ENCODE measurements at places on chromosomes 11 and 22. TPM values are rescaled to one million over a fixed set of nuclear protein-coding genes. Genes with fewer than 3 reads are reported as not detected.

- H3K36me3 ChIP-seq: no peaks in the 10 kb centered on the region
- no peak overlapping the region for H3K4me3 ChIP-seq
- H3K27ac ChIP-seq: no peak overlapping the region
- no peaks in the 10 kb centered on the region for H3K27me3 ChIP-seq
These were observed 42.2 kb upstream of the FAM181B start for GRCh38 chr11:82775736-82776346.

GRCh38 chr11:64395545-64396078, 36.6 kb downstream of the RPS6KA4 start:
- no peaks in the 10 kb centered on the region for H3K36me3 ChIP-seq
- H3K4me1 ChIP-seq: peaks cover 10% of the 10 kb centered on the region
- no peak overlapping the region for H3K27ac ChIP-seq
- peaks cover 83% of the 10 kb centered on the region for H3K27me3 ChIP-seq
- no peak overlapping the region for H3K4me3 ChIP-seq

- no peaks in the 10 kb centered on the region for H3K27me3 ChIP-seq
- no peak overlapping the region for H3K27ac ChIP-seq
These were observed 42.9 kb downstream of the MRTFA start for GRCh38 chr22:40593460-40594273.

DNA sequence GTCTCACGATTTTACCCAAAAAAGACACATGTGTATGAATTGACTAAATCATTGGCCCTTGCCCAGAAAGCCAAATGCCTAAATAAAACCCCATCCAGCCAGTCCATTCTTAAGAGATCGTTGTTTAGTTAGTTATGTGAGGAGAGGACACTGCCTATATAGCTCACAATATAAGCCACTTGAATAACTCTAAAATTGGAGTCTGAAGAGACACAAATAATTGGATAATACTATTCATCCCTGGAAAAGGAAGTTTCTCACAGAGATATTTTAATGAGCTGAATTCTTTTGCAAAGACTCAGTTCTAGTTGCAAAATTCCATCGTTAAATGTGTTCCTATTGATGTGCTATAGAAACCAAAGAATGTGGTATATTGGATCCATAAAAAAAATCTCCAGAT, 176.7 kb downstream of the SOX6 start:
- H3K4me1 ChIP-seq: peaks cover 28% of the 10 kb centered on the region
- DNase-seq: no peak
- no peaks in the 10 kb centered on the region for H3K27me3 ChIP-seq

GRCh38 chr11:17186932-17187692, 20.7 kb downstream of the PIK3C2A start:
- no peak for DNase-seq
- no peak overlapping the region for H3K4me3 ChIP-seq
- H3K27me3 ChIP-seq: no peaks in the 10 kb centered on the region
- no peak overlapping the region for H3K27ac ChIP-seq

- H3K27me3 ChIP-seq: no peaks in the 10 kb centered on the region
- H3K27ac ChIP-seq: no peak overlapping the region
- no peaks in the 10 kb centered on the region for H3K4me1 ChIP-seq
- no peak for DNase-seq
- H3K36me3 ChIP-seq: no peaks in the 10 kb centered on the region
These were observed 150.6 kb downstream of the OPCML start for GRCh38 chr11:133381761-133382130.

DNA sequence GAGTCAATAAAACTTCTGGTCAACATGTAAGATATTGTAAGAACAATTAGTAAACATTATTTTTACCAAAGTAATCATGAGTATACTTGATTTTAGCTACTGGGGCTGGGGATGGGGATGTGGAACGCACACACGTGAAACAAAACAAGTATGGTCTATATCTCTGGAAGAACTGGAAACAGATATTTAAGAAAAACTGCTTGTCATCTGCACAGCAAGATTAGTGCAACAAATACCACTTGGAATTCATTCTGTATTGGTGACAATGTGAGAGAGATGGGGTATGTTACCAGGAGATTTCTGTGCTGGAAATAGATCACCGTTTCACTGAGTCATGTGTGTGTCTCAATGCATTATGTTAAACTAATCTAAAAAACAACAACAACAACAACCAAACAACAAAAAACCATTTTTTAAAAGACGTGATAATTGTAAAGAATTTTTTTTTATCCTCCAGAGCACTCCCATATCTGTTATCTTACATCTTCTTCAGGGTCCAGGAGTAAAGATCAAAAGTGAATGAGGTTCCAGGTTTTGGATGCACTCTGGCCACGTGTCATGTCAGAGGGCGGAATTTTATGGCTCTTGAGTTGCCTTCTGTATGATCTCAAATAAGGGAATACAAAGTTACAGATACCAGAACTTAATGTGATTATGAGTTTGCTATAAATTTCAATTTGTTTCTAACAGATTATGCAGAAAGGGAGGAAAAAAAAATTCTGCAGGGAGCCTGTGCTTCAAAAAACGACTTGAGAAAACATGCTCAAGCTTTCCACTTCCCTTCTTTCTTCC, 153.0 kb downstream of the BBOX1 start:
- no peaks in the 10 kb centered on the region for H3K27me3 ChIP-seq
- H3K4me1 ChIP-seq: no peaks in the 10 kb centered on the region
- H3K4me3 ChIP-seq: no peak overlapping the region
- H3K36me3 ChIP-seq: no peaks in the 10 kb centered on the region
- no peak for DNase-seq
- no peak overlapping the region for H3K27ac ChIP-seq

GRCh38 chr11:116335891-116336290, 436.9 kb downstream of the BUD13 start:
- H3K4me1 ChIP-seq: no peaks in the 10 kb centered on the region
- DNase-seq: no peak
- no peak overlapping the region for H3K27ac ChIP-seq
- H3K4me3 ChIP-seq: no peak overlapping the region

- no peaks in the 10 kb centered on the region for H3K4me1 ChIP-seq
- no peak overlapping the region for H3K27ac ChIP-seq
- no peaks in the 10 kb centered on the region for H3K27me3 ChIP-seq
- H3K4me3 ChIP-seq: no peak overlapping the region
- no peak for DNase-seq
These were observed 53.6 kb downstream of the SLC35F2 start for GRCh38 chr11:107804971-107805370.

- no peak overlapping the region for H3K4me3 ChIP-seq
- DNase-seq: peak; percentile 47
- peaks cover 20% of the 10 kb centered on the region for H3K4me1 ChIP-seq
These were observed 62.6 kb upstream of the RASD2 start for GRCh38 chr22:35477911-35478582.

DNA sequence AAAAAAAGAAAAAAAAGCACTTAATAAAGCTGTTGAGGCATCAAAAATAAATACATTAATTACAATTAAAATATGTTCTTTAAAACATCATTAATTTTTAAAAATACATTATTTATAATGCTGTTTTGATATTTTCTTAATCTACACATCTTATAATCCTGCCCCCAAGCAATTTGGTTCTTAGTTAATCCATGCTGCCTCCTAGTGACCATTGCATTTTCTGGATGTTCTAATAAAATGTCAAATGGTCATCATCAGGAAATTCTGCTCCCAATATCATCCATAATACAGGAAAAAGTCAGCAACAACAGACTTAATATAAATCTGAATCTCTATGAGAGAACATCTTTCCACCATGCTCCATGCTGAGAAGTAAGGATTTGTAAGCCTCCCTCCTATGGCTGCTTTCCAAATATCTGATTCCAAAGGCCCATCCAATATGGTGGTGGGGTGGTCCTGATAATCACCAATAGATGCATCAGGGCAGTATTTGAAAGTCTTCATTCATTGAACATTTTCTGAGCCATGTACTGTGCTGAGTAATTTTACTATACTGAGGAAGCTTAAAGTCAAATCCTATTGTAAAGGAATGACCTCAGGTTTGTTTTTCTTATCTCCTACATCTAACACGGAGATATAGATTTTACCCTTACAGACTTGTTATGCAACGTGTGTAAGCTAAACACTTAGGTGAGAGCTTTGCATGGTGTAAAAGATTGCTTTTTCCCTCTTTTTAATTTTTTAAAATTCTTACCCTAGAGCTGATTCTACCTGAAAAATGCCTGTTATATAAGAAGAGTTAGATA, 124.7 kb upstream of the BMAL1 start:
- no peaks in the 10 kb centered on the region for H3K27me3 ChIP-seq
- no peak overlapping the region for H3K4me3 ChIP-seq
- DNase-seq: no peak
- peaks cover 62% of the 10 kb centered on the region for H3K4me1 ChIP-seq

DNA sequence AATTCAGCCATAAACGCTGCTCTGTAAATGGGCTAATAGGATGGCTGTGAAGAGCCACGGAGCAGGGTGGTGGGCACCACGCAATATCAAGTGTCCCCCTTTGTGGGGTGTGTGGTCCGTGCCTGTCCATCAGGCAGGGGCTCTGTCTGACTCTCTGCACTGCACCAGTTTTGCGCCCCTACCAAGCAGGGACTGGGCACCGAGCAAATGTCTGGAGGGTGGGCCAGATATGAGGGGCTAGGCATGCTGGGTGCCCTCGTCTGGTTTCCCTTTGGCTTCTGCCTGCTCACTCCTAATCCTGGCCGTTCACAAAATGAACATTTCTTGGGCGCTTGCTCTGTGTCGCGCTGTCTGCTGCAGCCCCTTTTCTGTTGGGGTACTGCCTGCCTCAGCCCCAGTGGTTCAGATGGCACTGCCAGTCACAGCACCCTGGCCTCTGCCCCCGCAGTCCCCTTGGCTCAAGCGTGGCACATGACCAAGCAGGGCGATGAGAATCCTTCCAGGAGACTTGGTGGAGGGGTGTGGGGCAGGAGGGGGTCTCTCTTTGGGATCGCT, 37.1 kb upstream of the CELSR1 start:
- H3K4me3 ChIP-seq: peak overlapping the region; percentile 42
- H3K4me1 ChIP-seq: peaks cover 36% of the 10 kb centered on the region
- peaks cover 42% of the 10 kb centered on the region for H3K36me3 ChIP-seq

- DNase-seq: no peak
- no peak overlapping the region for H3K27ac ChIP-seq
- H3K27me3 ChIP-seq: peaks cover 32% of the 10 kb centered on the region
- H3K36me3 ChIP-seq: peaks cover 5% of the 10 kb centered on the region
These were observed 2.5 kb downstream of the IL17REL start for GRCh38 chr22:50009765-50010675.

GRCh38 chr11:133832991-133833897, 12.1 kb downstream of the SPATA19 start:
- peaks cover 9% of the 10 kb centered on the region for H3K36me3 ChIP-seq
- no peak for DNase-seq
- H3K27ac ChIP-seq: peak overlapping the region; percentile 25
- H3K4me1 ChIP-seq: no peaks in the 10 kb centered on the region
- H3K27me3 ChIP-seq: peaks cover 3% of the 10 kb centered on the region

DNA sequence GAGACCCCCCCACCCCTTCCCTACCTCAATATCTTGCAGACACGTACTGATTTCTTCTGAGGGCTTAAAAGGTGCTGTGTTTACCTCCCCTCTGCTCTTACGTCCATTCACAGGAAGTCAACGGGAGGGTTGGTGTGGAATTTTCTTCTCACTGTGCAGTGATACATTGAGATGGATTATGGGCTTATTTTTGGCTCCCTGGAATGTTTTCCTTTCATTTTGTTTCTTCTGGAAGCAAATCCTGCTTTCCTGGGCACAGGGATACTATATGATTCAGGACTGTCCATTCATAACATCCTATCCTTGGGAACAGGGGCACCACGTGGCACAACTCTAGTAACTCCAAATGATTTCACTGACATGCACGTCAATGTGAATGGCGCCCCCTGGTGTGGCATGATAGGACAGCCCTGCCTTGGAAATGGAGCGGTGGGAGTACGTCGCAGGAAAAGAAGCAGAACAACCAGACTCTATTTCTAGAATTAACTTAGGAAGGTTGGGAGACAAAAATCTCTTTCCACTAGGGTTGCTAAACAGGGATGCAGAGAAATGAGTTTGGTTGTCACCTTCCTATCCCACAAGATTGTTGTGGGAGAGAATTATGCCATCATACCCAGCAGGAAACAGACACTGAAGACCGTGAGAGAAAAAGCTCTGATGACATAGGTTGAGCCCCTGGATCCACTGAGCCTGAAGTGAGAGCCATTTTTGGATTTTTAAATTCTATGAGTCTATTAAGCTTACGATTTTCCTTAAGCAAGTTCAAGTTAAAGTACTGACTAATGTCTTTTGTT, 146.5 kb upstream of the RAG2 start:
- no peak overlapping the region for H3K4me3 ChIP-seq
- H3K27me3 ChIP-seq: peaks cover 11% of the 10 kb centered on the region
- H3K4me1 ChIP-seq: peaks cover 11% of the 10 kb centered on the region
- peak; percentile 70 for DNase-seq
- no peaks in the 10 kb centered on the region for H3K36me3 ChIP-seq

DNA sequence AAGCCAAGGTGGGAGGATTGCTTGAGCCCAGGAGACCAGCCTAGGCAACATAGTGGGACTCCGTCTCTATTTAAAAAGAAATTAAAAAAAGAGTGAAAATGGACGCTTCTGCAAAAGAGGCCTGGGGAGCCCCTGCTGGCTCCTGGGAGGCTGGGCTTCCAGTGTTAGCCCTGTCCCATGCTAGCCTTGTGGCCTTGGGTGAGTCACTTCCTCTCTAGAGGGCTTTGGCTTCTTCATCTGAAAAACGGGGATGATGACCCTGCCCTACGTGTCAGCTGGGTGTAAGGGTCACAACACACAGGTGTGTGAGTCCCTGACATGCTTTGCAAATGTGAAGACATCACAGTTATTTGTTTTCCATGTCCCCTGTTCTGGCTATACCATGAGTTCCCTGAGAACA, 32.8 kb downstream of the FAM227A start:
- peaks cover 19% of the 10 kb centered on the region for H3K36me3 ChIP-seq
- no peak overlapping the region for H3K27ac ChIP-seq
- no peak for DNase-seq
- H3K27me3 ChIP-seq: no peaks in the 10 kb centered on the region
- no peak overlapping the region for H3K4me3 ChIP-seq

- DNase-seq: no peak
- H3K27ac ChIP-seq: no peak overlapping the region
- H3K4me3 ChIP-seq: no peak overlapping the region
- no peaks in the 10 kb centered on the region for H3K4me1 ChIP-seq
- no peaks in the 10 kb centered on the region for H3K36me3 ChIP-seq
- H3K27me3 ChIP-seq: no peaks in the 10 kb centered on the region
These were observed 103.5 kb downstream of the KCNA4 start for GRCh38 chr11:29913352-29913751.

DNA sequence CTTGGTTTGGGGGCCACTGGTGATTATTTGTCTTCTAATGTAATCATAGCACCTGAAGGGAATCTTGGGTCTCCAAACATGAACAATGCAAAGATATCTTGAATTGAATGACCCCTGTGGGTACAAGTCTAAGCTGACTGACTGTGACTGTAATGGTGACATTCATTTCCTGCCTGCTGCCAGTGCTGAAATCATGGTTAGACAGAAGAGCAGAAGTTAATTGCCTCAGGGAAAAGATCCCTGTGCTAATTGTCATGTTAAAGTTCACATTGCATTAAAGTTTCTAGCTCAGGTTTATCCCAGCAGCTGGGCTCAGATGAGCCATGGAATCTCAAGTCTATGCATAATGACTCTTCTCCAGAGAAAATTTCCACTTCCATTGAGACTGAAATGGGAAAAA, 772.0 kb downstream of the ETS1 start:
- H3K4me1 ChIP-seq: no peaks in the 10 kb centered on the region
- H3K27ac ChIP-seq: no peak overlapping the region
- H3K36me3 ChIP-seq: no peaks in the 10 kb centered on the region
- no peak for DNase-seq
- no peak overlapping the region for H3K4me3 ChIP-seq
- H3K27me3 ChIP-seq: peaks cover 11% of the 10 kb centered on the region

CCDC81 gene
- 0.33 TPM for total RNA-seq

HSPB2 gene
- total RNA-seq: not detected

DUSP18 gene
- 11.6 TPM for total RNA-seq

GSTT4 gene
- not detected for total RNA-seq

GLB1L2 gene
- total RNA-seq: 15.5 TPM

COMT gene
- 165 TPM for total RNA-seq

PARVA gene
- 22.9 TPM for total RNA-seq
